Activated CD4-positive, alpha-beta T cell treated with anti-CD3 and anti-CD28 coated beads, Interleukin-2, amount 10 ng/mL, durations not matched to agents 7 days and 5 days (primary cell): ENCODE measurements at places on chromosomes 6 and 20.

DNA sequence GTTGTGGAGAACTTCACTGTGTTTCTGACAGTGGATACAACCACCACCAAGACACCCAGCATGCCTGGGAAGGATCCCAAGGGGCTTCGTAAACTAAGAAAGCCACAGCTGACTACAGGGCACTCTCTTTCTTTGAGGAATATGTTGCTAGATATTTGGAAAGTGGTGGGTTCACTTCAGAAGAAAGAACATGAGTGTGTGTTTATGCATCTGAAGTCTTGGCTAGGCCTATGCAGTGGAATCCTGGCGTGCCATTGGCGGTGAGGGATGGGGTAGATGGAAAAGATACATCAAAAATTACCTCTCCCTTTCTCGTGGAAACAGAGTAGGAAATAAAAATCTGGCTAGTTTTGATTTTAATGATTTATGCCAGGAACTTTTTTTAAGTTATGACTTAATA is 187.7 kb downstream of the PDE7B start:
- no peak for DNase-seq

GRCh38 chr6:72857791-72858585 is 236.1 kb downstream of the KCNQ5 start:
- DNase-seq: no peak

DNA sequence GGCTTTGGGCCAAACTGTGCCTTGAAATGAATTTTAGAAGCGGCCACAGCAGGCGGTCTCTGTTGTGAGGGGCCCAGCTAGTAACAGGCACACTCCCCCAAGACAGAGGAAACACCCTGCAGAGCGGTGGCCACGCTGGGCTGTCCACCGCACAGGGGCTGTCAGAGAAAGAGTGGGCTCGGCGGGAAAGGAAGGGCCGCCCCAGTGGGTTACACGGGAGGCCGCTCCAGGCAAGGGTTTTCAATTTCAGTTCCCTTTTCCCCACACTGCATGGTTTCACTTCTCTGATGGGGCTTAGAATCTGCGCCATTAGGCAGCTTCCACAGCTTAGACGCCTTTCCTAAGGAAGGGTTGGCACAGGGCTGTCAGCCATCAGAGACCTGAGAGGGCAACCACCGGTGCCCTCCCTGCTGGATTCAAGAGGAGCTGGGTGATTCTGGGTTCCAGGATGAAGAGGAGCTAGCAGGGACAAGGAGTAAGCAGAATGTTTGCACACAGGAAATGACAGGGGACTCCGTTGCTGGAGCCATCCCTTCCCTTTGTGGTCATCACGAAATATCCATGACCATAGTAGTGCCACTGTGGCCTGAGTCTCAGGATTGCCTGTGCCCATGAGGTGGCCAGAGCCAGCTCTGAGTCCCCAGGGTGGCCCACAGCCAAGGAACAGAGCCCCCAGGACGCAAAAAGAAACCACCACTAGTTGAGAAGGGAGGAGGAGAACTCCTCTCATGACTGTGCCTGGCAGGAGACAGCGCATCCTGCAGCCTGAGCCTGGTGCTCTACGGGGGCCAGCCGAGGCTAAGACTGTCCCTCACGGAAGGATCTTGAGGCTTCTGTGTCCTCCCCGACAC is 282.7 kb downstream of the NRN1 start:
- DNase-seq: no peak

- no peak for DNase-seq
These were observed 226.8 kb downstream of the TMEM242 start for GRCh38 chr6:157096522-157096921.

DNA sequence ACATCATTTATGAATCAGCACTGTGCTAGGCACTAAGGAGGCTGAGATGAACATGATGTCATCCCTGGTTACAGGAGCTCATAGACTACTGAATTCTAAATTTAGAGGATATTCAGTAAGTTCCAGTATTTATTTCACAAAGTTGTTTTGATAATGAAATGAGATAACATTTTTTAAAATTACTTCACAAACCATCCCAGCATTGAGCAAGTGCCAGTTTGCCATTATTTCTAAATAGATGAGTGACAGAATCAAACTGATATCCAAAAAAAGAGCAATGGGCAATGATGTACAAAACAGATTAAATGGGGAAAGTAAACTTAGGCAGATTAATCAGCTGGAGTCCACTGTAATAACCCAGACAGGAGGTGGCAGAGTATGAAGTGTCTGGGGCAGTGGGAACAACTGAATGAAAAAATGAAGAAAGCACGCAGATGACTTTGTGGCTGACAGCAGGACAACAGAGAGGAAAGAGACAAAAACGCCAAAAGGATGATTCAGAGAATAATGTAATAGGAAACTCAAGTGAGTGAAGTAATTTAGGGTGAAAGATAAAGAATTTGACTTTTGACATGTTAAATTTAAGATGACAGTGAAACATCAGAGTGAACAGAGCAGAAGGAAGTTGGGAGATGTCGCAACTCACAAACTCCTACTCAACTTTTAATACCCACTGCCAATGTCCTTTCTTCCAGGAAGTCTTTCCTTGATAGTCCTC is 70.2 kb downstream of the RCAN2 start:
- DNase-seq: no peak

DNA sequence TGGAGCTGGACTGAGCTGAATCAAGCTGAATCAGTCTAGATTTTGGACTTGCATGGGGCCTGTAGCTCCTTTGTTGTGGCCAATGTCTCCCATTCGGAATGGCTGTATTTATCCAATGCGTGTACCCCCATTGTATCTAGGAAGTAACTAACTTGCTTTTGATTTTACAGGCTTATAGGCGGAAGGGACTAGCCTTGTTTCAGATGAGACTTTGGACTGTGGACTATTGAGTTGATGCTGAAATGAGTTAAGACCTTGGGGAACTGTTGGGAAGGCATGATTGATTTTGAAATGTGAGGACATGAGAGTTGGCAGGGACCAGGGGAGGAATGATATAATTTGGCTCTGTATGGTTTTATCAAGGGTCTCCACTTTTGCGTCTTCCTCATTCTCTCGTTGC is 3.0 kb upstream of the TMEM170B start:
- DNase-seq: no peak

- no peak for DNase-seq
These were observed 570.5 kb upstream of the CITED2 start for GRCh38 chr6:139944976-139945375.

- no peak for DNase-seq
These were observed 12.0 kb upstream of the MAPRE1 start for GRCh38 chr20:32807706-32808105.

GRCh38 chr20:23379772-23380171 is 17.8 kb downstream of the GZF1 start:
- DNase-seq: no peak

DNA sequence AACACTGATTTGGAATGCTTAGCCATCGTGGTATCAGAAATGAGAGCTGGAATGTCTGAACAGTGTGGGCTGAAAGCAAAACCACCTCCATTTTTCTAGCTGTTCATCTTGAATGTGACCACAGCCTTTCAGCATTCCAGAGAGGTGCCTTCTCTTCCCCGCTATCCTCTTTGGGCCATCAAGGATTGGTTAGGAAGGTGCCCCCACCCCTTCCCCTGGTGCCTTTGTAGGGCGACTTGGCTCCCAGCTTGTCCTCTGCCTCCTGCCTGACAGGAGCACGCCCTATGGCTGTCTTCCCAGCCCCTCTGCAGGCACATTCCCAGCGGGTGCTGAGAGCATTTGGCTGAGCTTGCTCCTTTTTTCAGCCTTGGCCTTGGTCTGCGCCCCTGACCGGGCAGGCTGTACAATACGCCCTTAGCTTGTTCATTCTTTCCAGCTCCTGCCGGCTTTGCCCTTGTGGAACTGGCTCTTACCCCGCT is 97.5 kb downstream of the ARMC2 start:
- DNase-seq: no peak

GRCh38 chr20:37914672-37915433 is 11.9 kb downstream of the VSTM2L start:
- DNase-seq: peak; percentile 34

GRCh38 chr6:159180001-159180400 is 10.8 kb downstream of the FNDC1 start:
- no peak for DNase-seq

GRCh38 chr20:62816884-62817873 is at the start of gene COL9A3:
Gene COL9A3, plus strand, starts transcription at chr20:62817050. Its CDS starts 15 bp downstream, at chr20:62817065.
- no peak for DNase-seq

DNA sequence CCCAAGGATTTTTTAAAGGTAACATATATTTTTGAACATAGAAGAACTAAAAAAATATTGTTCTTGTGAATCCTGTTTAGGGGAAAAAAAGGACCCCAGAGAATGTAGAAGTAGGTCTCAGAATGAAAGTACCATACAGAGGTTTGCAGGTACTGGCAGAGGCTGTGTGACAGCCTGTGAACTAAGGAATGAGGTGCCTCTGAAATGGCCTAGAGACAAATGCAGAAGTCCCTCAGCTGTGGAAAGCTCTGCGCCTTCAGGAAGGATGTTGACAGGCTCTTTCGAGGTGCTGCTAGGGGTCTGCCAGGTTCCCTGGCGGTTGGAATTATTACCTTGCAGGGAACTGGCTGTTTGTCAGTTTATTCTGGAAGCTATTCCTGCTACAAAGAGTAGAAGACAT is 8.6 kb upstream of the TUBB2B start:
- DNase-seq: no peak

GRCh38 chr6:44074439-44074812 is 52.8 kb downstream of the MRPL14 start:
- peak; percentile 71 for DNase-seq

GRCh38 chr20:60219984-60220562 is 261.9 kb downstream of the CDH26 start:
- DNase-seq: no peak

DNA sequence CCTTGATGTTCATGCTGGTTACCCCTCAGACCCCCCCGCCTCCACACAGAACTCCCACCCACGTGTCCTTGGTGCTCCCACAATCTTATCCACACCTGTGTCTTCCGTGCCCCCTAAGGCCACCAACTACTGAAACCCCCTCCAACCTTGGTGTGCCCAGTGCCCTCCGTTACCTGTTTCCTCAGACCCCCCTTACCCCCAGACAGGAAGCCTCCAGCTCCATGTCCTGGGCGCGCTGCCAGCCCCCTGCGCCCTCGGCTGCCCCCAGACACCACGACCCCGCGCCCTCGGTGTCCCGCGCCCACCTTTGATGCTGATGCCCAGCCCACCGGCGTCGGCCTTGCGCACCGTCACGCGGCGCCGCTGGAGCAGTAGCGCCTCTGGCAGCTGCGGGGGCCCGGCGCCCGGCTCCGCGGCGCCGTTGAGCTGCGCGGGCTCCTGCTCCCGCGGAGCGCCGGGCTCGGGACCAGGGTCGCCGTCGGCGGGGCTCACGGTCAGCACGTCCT is 504 bp downstream of the SNTA1 start:
- DNase-seq: peak; percentile 30

GRCh38 chr6:156336089-156336488 is 441.1 kb upstream of the ARID1B start:
- DNase-seq: no peak

DNA sequence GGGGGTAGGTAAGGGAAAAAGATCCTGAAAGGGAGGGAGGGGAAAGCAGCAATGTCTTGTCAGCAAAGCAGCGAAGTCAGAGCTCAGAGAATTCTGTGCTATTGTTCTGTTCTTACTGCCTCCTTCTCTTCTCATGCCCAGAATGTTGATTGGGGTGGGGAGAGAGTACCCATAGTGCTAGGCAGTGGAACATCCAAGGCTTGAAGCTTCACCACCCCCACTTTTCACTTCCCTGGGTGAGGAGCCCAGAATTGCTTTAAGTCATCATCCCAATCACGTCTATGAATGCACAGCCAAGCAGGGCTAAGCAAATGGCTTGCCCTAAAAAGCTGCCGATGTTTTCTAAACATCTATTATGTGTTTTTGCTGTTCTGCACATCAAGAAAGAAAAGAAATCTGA is 16.5 kb downstream of the REPS1 start:
- DNase-seq: no peak

DNA sequence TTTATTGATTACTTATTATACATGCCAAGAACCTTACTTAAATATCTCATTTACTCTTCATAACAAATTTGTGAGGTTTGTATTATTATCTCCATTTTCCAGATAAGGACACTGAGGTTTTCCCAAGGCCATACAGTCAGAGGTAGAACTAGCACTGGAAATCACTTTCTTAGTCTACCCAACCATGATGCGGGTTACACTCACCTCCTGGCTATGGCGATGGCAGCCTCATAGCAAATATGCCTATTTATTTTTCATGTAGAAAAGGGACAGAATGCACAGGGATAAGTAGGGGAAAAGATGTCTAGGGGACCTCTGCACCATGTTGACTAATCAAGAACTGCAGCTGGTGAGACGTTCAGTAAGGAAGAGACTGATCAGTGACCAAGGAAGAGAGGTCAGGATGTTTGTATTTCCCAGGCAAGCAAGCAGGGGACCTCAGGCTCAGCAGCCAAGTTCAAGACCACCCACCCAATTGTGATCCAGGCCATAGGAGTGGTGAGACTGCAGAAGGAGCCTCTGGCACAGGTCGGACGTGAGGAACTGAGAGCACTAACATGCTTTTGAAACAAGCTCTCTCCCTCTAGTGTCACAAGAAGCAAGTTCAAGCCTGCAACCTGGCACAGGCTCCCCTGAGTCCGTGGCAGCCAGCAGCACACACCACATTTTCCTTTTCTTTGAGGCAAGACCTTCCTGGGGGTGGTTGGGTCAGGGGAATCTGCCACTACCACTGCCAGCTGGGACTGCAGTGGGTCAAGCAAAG is 97.8 kb downstream of the GMPR start:
- DNase-seq: no peak

DNA sequence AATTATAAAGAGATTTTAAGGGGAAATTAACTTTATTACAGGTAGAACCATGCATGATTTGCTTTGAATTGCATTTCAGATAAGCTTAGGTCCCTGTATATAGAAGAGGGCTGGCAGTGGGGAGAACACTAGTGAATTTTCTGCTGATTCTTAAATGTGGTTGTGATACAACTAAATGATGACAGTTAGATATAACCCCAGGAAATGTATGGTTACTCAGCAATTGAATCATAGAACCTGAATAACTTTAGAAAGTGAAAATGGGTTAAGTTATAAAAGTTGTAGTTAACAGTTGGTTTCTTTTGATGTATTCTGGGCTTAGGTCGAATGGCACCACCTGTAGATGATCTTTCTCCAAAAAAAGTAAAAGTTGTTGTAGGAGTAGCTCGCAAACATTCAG is 70.1 kb downstream of the PHF3 start:
- no peak for DNase-seq

GRCh38 chr6:106870069-106870468 is 104.5 kb downstream of the CD24 start:
- DNase-seq: no peak

- no peak for DNase-seq
These were observed 21.7 kb downstream of the FGD2 start for GRCh38 chr6:37027036-37027720.

- DNase-seq: no peak
These were observed 920 bp downstream of the GJA1 start for GRCh38 chr6:121436274-121436857.
